Epithelial cell of proximal tubule (primary cell): ENCODE measurements at places on chromosomes 11 and 22. TPM values are rescaled to one million over a fixed set of nuclear protein-coding genes. Genes with fewer than 3 reads are reported as not detected.
A peak's percentile ranks its signal among the peaks of the same experiment; 100 is the strongest.

DNA sequence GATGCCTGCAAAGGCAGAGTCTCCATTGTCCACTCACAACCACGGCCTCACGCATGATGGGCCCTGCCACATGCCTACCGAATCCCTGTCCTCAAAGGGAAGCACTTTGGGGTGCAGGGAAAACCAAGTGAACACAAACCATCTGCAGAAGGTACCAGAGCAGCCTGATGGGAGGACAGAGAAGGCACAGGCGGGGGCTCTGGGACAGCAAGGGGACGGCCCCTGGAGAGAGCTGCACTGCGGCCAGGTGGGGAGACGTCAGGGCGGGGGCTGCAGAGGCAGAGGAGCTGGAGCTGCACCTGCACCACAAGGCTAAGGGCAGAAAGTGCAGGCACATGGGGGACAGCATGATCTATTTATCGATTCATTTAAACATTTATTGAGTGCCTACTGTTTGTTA is 1056.0 kb downstream of the TBC1D22A start:
- DNase-seq: no peak

GRCh38 chr11:3994030-3994640 is 100.5 kb upstream of the RRM1 start:
- peak; percentile 19 for DNase-seq

- DNase-seq: no peak
These were observed 939 bp upstream of the SH3BP1 start for GRCh38 chr22:37638391-37639069.

SERHL2 gene
- total RNA-seq: 0.23 and 5.0 TPM in 2 replicates

GRCh38 chr11:2178906-2179494 is 7.4 kb upstream of the TH start:
- peak; percentile 22 for DNase-seq

- no peak for DNase-seq
These were observed 14.9 kb downstream of the EHD1 start for GRCh38 chr11:64863391-64864060.

GRCh38 chr11:72684236-72684912 is 10.2 kb upstream of the PDE2A start:
- no peak for DNase-seq

EFCAB6 gene
- total RNA-seq: 0.07 and 0.23 TPM in 2 replicates

GRCh38 chr11:46119352-46120216 is 1.7 kb downstream of the PHF21A start:
- DNase-seq: peak; percentile 26

GRCh38 chr11:13850231-13851005 is 112.1 kb upstream of the SPON1 start:
- DNase-seq: no peak

GRCh38 chr11:128814856-128815705 is 52.0 kb downstream of the KCNJ1 start:
- no peak for DNase-seq

GRCh38 chr11:100830978-100831732 is 144.1 kb downstream of the ARHGAP42 start:
- DNase-seq: no peak

NF2 gene
- total RNA-seq: 140 and 153 TPM in 2 replicates

OSBP2 gene
- total RNA-seq: 1.3 and 1.7 TPM in 2 replicates

DNA sequence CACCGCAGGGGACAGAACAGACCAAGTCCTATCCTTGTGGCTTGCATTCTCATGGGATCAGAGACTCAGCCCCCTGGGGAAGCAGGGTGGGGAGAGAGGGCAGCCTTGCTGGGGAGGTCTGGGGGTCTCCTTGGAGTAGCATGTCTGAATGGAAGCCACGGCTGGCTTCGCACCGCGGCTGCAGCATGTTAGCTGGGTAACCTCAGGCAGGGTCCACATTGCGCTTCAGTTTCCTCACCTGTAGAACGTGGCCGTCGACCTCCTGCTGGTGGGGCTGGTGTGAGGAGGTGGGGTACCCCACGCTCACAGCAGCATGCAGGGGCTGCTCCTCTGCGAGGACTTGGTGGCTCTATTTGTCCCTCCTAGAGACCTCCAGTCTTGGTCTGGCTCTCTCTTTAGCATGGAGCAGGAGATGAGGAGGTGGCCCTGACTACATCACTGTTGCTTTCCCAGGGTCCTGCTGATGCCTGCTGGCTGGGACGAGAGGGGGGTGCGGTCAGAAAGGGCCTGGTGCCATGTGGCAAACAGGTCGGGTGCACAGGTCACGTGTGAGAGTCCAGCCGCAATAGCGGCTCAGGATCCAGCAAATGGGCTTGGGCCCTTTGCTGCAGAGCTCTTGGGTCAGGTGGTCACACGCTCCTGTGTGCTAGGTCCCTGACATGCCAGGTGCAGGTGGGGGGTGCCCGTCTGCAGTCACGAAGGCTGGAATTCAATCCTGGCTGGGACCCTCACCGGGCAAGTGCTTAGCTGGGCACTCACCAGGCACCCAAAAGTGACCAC is 35.4 kb upstream of the SMIM38 start:
- no peak for DNase-seq

C11orf91 gene
- total RNA-seq: not detected in 2 replicates
